AML-193 (cell line): ENCODE measurements at places on chromosomes 7 and 10.

- DNase-seq, result no peak
These were observed 471.9 kb upstream of the CELF2 start for GRCh38 chr10:10545771-10546170.

GRCh38 chr10:46550076-46550790, 6.2 kb downstream of the GPRIN2 start:
- DNase-seq, result no peak

DNA sequence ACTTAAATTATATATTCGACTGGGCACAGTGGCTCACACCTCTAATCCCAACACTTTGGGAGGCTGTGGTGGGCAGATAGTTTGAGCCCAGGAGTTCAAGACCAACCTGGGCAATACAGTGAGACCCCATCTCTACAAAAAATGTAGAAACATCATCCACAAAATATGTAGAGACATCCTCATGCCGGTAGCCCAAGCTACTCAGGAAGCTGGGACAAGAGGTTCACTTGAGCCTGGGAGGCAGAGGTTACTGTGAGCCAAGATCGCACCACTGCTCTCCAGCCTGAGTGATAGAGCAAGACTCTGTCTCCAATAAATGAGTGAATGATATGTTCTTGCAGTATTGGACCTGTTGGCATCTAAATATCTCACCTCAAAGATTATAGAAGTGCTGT, 22.6 kb upstream of the TNS3 start:
- no peak for DNase-seq

DNA sequence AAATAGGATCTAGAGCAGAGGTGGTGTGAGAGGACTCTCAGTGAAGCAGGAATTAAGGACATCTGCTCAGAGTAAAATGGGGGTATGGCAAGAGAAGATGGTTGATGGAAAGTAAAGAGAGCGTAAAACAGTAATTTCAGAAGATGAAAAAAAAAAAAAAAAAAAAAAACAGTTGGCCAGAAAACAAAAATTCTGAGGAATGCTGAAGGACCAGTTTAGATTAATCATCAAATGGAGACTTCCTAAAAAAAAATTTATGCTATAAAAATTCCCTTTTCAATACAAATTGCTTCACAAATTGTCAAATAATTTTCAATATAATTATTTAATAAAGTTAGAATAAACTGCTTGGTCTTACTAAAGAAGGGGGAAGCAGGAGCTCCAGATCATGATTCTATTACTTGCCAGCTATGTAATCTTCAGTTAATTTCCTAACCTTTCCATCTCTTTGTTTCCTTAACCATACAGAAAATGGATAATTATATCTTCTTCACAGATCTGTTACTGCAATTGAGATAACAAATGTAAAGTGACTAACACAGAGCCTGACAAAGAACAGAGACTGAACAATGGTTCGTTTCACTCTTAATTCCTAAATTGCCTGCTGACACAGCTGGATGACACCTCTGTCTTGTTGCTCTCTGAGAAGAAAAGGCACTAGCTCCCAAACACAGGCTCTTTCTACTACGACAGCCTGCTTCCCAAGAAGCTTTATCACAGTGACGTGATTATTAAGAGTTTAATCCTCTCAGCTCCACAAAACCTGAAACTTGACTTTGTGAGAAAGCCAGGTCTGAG, 64.9 kb upstream of the GPR22 start:
- no peak for DNase-seq

- DNase-seq, result no peak
These were observed 119.6 kb upstream of the CTTNBP2 start for GRCh38 chr7:117992635-117993376.

GRCh38 chr10:12181065-12181775, 14.5 kb downstream of the NUDT5 start:
- DNase-seq, result peak; percentile 98

GRCh38 chr7:105713488-105714465, 132.5 kb upstream of the EFCAB10 start:
- no peak for DNase-seq

DNA sequence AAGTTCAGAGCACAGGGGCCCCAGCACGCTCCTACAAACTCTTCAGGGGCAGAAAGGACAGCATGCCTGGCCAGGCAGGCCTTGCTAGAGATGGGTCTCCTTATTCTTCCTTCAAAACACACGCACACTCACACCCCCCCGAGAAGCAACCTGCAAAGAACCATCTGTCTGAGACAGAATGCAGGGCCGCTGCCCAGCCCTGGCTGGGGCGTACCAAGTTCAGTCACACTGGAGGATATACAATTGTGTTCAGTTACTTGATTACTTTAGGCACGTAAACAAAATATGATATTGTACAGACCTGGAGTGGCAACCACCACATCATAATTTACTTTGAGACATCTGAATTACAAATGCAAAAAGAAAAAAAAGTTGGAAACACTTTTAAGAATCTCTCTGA, 5.7 kb downstream of the FAM53B start:
- DNase-seq, result no peak

DNA sequence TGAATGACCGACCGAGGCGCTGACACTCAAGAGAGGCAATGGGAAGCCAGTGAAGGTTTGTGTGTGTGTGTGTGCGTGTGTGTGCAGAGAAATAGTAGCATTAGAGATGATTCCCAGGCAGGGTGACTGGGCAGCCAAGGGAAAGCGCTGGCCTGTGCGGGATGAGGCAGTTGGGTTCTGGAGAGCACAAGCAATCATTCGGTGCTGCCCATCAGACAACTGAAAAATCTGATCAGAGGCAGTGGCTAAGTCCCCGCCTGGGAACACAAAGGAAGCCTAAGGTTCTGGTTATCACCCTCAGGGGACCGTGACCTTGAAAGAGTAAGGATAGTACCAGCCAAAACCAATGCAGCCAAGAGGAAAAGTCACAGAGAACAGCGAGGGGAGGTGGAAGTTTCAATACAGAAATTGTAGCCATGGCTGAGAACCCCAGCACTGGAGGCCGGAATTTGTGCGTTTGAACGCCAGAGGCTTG, 868 bp upstream of the PDCD4 start:
- no peak for DNase-seq

- no peak for DNase-seq
These were observed 32.5 kb upstream of the KNDC1 start for GRCh38 chr10:133127291-133128125.

DNA sequence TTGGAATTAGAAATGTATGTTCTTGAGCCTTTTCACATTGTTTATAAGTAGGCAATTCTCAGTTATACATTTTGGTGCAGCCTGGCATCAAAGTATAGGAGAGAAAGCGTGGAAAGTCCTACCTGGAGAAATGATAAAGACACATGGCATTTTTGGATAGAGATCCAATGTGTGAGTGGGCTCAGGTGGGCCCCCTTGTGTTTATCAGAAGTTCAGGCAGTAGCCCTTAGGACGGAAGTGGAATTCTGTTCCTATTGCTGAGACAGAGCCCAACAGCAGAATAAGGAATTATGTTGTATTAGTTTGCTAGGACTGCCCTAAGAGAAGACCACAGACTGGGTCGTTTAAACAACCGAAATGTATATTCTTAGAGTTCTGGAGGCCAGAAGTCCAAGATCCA, 85.2 kb upstream of the AMPH start:
- no peak for DNase-seq

- peak; percentile 42 for DNase-seq
These were observed 250.9 kb upstream of the SORCS1 start for GRCh38 chr10:107415446-107415845.

DNA sequence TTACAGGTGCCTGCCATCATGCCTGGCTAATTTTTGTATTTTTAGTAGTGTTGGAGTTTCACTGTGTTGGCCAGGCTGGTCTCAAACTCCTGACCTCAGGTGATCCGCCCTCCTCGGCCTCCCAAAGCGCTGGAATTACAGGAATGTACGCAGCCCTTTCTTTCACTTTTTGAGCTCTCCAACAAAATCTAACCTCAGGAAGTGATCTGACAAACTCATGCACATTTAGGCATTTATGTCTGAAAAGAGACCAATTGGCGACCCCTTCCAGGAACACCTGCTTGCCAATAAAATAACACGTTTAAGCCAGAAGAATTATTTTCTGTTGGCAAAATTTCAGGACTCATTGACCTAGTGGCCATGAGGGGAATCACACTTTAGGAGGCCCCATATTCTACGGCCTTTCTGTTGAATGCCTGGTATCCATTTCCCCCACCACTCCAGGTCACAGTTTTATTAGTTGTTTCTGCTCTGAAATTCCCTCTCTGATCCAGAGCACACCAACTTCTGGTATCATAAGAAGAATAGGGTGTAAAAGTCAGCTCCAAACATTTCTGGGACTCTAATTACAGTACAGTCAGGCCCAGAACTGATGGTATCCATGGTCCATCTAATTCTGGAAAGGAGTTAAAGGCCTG, 65.8 kb upstream of the FRMD4A start:
- no peak for DNase-seq

DNA sequence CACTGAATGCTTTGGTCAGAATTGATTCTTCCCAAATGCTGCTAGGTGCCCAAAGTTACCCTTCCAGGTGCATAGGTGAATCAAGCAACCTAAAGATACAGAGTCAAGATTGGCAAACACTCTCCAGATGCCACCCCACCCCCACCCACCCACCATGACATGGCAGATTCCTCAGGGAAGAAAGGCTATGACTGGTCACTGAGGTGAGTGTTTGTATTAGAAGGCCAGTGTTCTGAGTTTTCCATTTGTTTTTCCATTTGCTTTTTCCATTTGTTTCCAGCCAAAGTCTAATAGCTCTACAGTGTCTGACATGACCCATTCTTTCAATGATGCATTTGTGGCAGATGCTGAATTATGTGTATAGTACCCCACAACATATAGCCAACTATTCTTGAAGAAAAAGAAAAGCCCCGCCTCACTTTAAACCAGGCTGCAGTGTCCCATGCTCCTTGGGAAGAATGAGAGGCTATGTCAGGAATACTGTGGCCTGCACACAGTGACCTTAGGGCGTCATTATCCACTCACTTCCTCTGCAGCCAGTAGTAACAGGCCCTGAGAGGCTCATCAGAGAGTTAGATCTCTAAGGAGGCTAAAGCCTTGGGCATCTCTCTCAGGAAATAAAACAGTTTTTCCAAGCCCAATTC, 16.1 kb upstream of the HIBADH start:
- DNase-seq, result no peak

DNA sequence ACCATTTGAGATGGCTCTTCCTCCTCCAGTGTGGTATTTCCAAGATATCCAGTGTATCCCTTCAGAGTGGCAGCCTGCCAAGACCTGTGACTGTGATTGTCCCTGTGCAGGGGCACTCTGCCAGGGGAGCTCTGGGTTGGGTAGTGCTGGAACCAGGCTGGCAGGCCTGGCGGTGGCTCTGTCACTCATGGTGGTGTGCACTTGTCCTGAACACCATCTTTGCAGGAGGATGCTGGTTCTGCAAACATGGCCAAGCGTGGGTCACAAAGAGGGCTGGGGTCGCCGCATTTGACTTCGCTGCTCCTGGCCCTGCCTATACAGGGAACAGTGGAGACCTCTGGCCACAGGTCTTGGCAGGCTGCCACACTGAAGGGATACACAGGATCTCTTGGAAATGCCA, 205.2 kb downstream of the PRPF18 start:
- no peak for DNase-seq

- no peak for DNase-seq
These were observed 80.4 kb upstream of the GARIN1A start for GRCh38 chr7:128591705-128592104.

DNA sequence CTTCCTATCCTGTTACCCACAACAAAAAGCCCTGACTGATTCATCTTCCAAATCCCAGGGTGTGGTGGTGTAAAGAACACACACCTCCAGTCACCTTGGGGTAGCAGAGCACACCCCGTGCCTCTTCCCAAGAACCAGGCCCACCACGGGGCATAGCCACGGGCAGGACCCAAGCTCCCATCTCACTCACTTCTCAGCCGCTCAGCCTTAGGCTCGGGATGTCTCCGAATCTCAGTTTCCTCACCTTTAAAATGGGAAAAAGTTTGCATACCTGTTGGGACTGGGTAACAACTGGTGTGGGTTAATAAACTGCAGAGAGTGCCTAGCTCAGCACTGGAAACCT, 139.0 kb downstream of the FGFR2 start:
- DNase-seq, result no peak

GRCh38 chr7:86479144-86479543, 164.6 kb upstream of the GRM3 start:
- DNase-seq, result no peak

GRCh38 chr10:129888784-129889616, 75.1 kb downstream of the EBF3 start:
- no peak for DNase-seq

DNA sequence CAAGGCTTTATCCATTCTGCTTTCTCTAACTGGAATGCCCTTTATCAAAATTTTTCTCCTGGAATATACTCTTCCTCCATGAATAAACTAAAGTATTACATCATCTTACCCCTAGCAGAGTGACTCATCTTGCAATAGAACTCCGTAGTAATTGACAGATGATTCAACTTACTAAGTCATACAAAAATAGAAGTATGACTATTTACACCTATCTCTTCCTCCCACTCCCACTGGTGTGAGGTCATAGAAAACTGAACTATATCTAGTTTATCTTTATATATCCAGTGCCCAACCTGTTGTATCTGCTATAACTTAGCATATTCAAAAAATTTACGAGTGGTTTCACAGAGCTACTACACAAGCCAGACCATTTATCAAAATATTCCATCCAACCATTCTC, 26.1 kb downstream of the ABCB1 start:
- no peak for DNase-seq

- DNase-seq, result no peak
These were observed 53.6 kb downstream of the PYROXD2 start for GRCh38 chr10:98361131-98362025.

- no peak for DNase-seq
These were observed 143.2 kb downstream of the SRPK2 start for GRCh38 chr7:105245398-105246114.

DNA sequence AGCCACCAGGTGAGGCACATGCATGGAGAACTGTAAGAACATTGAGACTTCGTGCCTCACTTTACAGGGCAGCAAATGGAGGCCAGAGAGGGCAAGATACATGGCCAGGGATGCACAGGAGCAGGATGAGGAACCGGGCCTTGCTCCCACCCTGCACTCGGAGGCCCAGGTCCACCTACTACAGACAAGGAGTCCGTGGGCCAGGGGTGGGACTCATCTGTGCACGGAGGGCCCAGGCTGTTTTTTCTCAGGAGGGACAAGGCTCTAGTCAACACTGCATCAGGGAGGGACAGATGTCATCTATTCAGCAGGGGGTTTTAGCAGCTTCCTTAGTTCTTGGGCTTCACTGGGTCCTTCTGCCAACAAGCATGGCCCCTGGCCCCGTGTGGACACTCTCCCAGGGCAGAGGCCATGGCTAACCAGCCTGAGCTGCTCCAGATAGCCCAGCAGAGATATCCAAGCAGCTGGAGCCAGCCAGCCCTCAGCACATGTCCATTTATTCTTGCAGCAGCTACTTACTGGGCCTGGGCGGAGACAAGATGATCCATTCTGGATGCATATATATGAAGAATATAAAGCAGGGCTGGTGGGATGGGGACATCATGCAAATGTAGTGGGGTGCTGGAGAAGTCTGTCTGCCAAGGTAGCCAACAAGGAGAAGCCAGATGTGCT, 134.5 kb upstream of the RET start:
- no peak for DNase-seq
